Activated naive CD4-positive, alpha-beta T cell treated with Interleukin-2 at 50 U/mL for 16 hours (primary cell): ENCODE measurements at places on chromosomes 16 and 17.

- DNase-seq = peak; percentile 33
Measured at GRCh38 chr17:13597723-13598347, 3.9 kb downstream of the HS3ST3A1 start.

DNA sequence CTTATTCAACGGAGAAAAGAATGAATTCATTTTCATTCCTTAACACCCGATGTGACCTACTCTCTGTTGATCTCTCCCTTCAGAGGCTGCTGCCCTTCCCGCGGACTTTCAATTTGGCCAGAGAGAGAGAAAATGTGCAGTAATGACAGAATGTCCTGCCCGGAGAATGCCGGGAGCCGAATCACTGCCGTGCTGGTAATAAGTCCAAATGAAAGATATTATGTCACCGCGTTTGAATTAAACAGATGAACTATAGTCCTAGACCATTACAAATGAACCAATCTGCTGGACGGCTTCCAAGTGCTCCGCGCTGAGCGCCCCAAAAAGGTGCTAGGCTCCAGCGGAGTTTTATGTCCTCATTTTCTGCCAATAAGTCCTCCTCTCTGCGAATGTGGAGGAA is 14.7 kb upstream of the C16orf82 start:
- no peak for DNase-seq

DNA sequence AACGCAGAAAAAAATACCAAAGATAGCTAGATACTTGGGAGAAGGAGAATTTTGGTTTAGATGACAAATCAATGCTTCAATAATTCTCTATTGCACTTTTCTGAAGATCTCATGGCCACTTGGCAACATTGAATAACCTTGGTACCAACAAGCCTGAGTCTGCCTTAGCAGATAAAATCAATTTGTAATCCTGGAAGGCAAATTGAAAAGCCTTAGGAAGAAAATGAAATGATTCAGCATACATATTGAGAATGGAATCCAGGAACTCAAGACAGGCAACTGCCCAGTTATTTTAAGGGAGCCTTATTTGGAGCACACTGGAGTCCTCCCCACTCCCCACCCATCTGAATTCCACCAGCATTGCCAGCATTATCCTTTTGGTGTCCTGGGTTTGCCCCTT is 109.3 kb upstream of the SOX9 start:
- DNase-seq = no peak

GRCh38 chr16:20411055-20411454 is 1.7 kb downstream of the ACSM5 start:
- no peak for DNase-seq

DNA sequence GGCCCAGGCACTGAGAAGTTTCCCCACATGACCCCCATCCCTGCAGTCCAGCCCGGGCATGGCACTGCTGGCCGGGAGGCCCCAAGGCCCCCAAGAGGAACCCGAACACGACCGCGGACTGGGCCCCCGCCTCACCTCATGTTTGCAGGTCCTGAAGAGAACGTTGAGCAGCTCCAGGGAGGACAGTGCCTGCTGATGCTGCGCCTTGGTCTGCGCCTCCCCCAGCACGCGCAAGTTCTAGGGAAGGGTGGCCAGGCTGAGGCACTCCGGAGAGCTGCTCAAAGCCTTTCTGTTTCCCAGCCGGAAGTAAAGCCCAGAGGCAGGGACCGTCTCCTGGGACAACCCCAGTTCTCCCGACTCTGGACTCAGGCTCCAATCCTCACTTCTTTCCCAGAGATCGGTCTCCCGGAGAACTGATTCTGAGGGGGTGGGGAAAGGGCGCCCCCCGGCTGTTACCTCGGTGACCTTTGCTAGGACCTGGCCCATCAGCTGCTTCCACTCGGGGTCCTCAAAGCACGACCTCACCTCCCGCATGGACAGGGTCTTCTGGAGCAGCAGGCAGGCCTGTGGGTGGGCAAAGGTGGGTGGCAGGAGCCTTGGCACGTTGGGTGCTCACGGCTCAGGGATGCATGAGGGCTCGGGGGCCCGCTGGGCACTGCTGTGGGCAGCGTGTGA is 13.7 kb downstream of the MYBBP1A start:
- DNase-seq = no peak

GRCh38 chr17:67636834-67637520 is 80.8 kb upstream of the NOL11 start:
- DNase-seq = no peak

- no peak for DNase-seq
Measured at GRCh38 chr16:87681981-87682570, 79.8 kb downstream of the JPH3 start.

DNA sequence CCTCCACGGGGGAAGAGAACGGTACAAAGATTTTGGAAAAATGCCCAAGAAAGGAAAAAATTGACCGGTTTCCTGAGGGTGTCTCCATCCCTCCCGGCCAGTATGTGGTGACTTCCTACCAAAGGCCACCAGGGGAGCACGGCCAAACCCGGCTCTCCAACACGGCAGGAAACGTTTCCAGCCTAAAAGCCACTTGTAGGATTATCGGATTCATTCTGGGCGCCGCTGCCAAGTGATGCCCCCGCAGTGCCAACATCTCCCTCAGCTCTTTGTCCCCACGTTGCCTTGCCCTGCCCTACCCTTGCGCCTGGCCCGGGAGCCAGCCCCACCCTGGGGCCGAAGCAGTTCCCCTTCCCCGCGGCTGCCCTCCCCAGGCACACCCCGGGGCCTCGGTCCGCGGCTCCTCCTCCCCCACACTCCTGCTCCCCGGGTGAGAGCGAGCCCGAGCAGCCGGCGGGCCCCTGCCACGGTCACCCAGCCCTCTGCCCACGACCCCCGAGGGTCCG is 688 bp downstream of the CRK start:
- peak; percentile 40 for DNase-seq

DNA sequence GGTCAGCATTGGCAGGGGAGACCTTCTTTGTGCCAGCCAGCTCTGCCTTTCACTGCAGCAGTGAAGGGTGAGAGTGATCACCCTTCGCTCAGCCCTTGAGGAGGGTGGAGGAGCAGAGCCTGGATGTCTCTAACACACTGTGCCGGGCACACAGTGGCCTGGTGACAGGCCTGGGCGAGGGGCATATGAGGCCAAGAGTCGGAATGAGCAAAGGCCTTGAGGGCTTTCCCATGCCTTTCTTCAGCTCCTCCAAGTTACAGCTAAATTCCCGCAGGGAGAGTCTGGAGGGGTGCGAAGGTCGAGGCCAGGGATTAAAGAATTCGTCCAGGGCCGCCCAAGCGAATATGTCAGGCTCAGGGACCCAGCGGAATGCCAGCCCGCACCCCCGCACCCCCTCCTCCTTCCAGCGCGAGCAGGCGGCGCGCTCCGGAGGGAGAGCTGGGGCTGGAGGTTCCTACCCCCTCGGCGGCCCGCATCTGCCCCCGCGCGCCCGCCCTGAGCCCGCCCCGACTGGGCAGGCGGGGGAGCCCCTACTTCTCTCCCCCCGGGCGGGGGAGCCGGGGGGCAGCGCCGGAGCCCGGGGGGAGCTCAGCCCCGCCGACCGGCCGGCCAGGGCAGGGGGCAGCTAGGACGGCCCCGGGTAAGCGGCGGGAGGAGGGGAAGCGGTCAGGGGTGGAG is at the start of gene RASL10B:
Gene RASL10B, plus strand, starts transcription at position 401 of the 678 bp plus-strand sequence. CDS start 3,546 bp downstream, outside the sequence.
- peak; percentile 61 for DNase-seq

GRCh38 chr16:66751053-66751302 is 431 bp downstream of the DYNC1LI2 start:
- peak; percentile 19 for DNase-seq

DNA sequence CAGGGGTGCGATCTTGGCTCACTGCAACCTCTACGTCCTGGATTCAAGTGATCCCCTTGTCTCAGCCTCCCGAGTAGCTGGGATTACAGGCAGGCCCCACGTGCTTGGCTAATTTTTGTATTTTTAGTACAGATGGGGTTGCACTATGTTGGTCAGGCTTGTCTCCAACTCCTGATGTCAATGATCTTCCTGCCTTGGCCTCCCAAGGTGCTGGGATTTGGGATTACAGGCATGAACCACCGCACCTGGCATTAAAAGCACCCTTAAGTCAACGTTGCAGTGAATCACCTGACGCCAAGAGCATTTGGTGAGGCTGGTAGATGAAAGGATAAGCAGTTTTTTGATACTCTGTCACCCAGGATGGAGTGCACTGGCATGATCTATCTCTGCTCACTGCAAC is 59.0 kb downstream of the NDE1 start:
- DNase-seq = no peak

DNA sequence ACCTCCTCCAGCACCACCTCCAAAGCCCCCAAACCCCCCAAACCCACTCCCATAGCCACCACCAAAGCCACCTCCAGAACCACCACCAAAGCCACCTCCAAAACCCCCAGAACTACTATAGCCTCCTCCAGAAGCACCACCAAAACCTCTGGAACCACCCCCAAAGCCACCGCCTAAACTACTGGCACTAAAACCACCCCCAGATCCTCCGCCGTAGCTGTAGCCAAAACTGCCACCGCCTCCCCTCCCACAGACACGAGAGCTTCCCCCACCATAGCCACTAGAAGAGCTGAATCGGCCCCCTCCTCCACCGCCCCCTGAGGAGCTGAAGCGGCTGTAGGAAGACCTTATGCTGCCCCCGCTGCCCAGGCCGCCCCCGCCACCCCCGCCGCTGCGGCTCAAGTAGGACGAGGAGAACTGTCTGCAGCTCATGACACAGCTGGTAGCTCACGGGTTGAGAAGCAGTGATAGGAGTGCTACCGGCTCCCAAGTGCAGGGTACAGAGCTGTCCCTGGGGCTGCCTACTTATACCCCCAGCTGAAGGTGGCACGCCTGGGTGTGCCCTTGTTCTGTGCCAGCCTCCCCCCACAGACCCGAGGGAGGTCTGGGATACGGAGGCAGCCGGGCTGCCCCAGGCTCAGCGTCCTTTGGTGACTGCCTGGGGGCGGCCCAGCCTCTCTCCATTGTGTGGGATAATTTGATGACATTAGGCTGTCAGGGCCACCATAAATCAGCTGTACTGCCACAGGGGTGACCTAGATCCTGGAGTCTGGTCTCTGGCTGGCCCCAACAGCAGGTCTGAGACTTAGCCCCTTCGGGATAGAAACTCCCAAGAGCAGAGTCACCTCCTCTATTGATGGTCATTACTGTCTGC is at the start of gene KRT9:
Gene KRT9, minus strand, starts transcription at position 499 of the 874 bp plus-strand sequence. Its CDS starts 67 bp downstream, at position 432.
- DNase-seq = no peak

- DNase-seq = no peak
Measured at GRCh38 chr17:17309356-17309755, 6.2 kb downstream of the NT5M start.

GRCh38 chr17:4766723-4767122 is 5.0 kb upstream of the TM4SF5 start:
- no peak for DNase-seq

DNA sequence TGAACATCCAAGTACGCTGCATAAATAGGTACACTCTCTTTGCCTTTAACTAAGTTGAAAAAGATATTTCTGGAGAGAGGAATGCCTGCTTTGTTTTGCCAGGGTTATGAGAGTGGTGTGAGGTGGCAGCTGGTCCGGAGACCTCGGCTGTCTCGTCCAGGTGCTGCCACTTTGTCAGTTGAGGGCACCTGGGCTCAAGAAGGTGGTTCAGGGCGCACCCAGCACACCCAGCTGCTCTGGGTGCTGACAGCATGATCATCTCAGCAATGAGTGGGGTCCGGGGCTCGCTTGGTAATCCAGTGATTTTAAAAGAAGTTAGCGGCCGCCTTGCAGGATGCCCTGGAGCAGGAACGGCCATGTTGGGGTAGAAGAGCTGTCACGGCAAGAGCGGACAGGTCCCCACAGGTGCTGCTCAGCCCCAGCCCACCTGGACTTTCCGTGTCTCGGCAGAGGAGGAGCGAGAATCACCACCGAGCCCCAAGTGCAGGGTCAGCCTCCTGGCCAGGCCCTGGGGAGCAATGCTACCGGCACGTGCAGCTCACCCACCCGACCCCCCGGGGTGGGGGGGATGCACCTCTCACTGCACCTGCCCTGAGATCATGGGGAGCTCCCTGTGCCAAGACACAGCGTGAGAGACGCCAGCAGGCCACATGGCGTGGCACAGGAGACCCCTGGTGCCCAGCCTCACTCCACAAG is 67.4 kb upstream of the CHMP6 start:
- no peak for DNase-seq

- no peak for DNase-seq
Measured at GRCh38 chr16:3954411-3954921, 74.0 kb upstream of the CREBBP start.

DNA sequence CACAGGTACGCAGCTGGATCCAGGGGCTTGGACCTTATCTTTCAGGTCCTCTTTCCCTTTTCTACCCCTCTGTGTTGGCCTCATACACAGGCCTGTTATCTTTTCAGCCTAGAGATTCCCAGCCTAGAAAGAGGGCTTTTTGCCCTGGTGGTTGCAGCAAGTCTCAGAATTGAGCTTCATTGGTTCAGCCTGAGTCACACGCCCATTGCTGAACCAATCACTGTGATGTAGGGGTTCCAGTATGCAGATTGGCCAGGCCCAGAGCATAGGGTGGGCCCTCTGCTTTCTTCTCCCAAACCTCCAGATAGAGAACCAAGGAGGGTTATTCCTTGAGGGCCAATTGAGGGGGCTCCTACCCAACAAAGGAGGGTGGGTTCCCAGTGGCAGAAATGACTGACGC is 32.8 kb downstream of the GPT2 start:
- no peak for DNase-seq

DNA sequence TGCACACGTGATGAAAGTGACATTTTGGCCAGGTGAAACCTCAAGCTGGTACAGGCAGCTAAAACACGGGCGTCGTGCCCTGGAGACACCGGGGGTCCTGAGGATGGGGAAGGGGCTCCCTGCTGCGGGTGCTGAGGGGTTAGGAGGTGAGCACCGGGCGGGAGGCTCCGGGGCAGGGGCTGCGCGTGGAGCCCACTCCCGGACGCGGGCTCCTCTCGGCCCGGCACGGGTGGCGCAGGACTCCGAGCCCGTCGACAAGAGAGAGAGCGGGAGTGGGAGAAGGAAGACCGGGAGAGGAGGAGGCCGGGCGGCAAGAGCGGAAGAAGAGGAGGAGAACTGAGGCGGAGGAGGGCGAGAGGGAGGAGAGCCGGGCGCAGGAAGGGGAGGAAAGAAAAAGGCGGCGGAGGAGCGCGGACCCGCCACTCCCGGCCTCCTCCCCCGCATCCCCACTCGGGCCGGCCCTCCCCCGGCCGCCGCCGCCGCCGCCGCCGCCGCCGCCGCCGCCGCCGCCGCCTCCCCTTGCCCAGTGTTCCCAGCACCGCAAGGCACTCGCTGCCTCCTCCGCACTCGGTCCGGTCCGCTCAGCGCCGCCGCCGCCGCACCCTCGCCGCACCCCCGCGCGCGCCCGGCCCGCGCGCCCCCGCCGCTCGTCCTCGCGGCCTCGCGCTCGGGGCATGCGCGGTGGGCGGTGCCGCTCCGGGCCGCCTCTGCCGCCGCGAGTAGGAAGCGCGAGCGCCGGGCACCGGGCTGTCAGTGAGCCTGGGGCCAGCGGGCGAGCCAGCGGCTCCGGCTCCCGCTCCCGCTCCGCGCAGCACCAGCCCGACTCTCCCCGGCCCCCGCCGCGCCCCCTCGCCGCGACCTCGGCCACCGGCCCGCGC is at the start of gene PRKCA:
Gene PRKCA, plus strand, starts transcription at position 750 of the 878 bp plus-strand sequence.
- DNase-seq = peak; percentile 74

- DNase-seq = peak; percentile 67
Measured at GRCh38 chr17:81513372-81513752, 763 bp upstream of the ACTG1 start.

- DNase-seq = no peak
Measured at GRCh38 chr16:84482951-84483881, 21.2 kb downstream of the MEAK7 start.
